ENCODE measurements at places on chromosomes 11 and 22.

GRCh38 chr11:73359930-73360742, 16.1 kb upstream of the RELT start:
- H3K4me1 ChIP-seq: peaks cover 2% of the 10 kb centered on the region
- no peak overlapping the region for H3K27ac ChIP-seq
- peaks cover 30% of the 10 kb centered on the region for H3K36me3 ChIP-seq
- H3K27me3 ChIP-seq: peaks cover 4% of the 10 kb centered on the region

- H3K27me3 ChIP-seq: peaks cover 2% of the 10 kb centered on the region
- peak overlapping the region; percentile 32 for H3K27ac ChIP-seq
- no peaks in the 10 kb centered on the region for H3K36me3 ChIP-seq
- H3K4me1 ChIP-seq: no peaks in the 10 kb centered on the region
Observed at GRCh38 chr11:1157341-1157644, 460 bp upstream of the MUC5AC start.

GRCh38 chr11:14672635-14673034, 29.0 kb downstream of the PDE3B start:
- no peaks in the 10 kb centered on the region for H3K27me3 ChIP-seq
- H3K36me3 ChIP-seq: no peaks in the 10 kb centered on the region
- H3K27ac ChIP-seq: no peak overlapping the region
- no peak for DNase-seq
- no peak overlapping the region for H3K4me3 ChIP-seq

- no peak for DNase-seq
- no peak overlapping the region for H3K27ac ChIP-seq
- peaks cover 13% of the 10 kb centered on the region for H3K4me1 ChIP-seq
- H3K27me3 ChIP-seq: no peaks in the 10 kb centered on the region
- peaks cover 8% of the 10 kb centered on the region for H3K36me3 ChIP-seq
Observed at GRCh38 chr22:42203609-42204008, 66.8 kb downstream of the TCF20 start.

- no peak overlapping the region for H3K4me3 ChIP-seq
- no peaks in the 10 kb centered on the region for H3K27me3 ChIP-seq
- no peak overlapping the region for H3K27ac ChIP-seq
- no peak for DNase-seq
- peaks cover 7% of the 10 kb centered on the region for H3K4me1 ChIP-seq
- no peaks in the 10 kb centered on the region for H3K36me3 ChIP-seq
Observed at GRCh38 chr11:109093354-109093753, 328.6 kb upstream of the C11orf87 start.

GRCh38 chr22:35417606-35418005, 17.7 kb downstream of the MCM5 start:
- no peak overlapping the region for H3K27ac ChIP-seq
- no peak overlapping the region for H3K4me3 ChIP-seq
- H3K27me3 ChIP-seq: peaks cover 8% of the 10 kb centered on the region
- H3K4me1 ChIP-seq: no peaks in the 10 kb centered on the region

- peaks cover 28% of the 10 kb centered on the region for H3K27me3 ChIP-seq
- DNase-seq: peak; percentile 34
- H3K4me3 ChIP-seq: peak overlapping the region; percentile 88
Observed at GRCh38 chr11:65116370-65117205, 913 bp downstream of the ZNHIT2 start.

DNA sequence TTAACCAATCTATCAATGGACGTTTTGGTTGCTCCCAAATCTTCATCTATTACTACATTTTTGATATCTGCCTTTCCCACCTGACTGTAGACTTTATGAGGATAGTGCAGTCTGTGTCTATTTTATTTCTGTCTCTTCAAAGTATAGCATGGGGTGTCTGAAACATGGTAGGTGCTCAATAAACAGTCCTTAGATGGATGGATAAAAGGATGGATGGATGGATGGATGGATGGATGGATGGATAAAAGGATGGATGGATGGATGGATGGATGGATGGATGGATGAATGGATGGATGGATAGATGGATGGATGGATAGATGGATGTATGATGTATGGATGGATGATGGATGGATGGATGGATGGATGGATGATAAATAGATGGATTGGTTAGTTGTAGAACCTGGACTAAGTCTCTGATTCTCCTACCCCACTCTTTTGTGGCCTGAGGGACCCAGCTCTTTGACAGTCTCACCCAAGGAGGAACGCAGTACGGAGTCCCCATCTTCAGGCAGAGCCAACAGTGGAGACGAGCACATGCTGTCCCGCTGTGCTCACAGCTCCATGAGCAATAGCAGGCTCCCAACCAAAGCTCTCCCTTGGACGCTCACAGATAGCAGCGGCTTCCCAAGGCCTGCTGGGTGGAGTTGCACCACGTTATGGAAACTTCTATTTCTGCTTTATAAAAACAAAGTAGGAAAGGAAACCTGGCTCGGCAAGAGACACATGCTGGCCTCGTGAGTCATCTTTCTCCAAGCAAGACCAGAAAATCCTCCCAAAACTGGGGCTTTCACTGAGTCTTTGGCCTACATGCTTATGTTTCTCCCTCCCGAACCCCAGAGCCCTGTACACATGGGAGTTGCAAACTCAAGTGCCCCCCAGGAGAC, 448.0 kb downstream of the MIAT start:
- H3K36me3 ChIP-seq: no peaks in the 10 kb centered on the region
- H3K4me3 ChIP-seq: no peak overlapping the region
- H3K27me3 ChIP-seq: peaks cover 2% of the 10 kb centered on the region
- no peak for DNase-seq
- H3K27ac ChIP-seq: no peak overlapping the region
- H3K4me1 ChIP-seq: peaks cover 7% of the 10 kb centered on the region

DNA sequence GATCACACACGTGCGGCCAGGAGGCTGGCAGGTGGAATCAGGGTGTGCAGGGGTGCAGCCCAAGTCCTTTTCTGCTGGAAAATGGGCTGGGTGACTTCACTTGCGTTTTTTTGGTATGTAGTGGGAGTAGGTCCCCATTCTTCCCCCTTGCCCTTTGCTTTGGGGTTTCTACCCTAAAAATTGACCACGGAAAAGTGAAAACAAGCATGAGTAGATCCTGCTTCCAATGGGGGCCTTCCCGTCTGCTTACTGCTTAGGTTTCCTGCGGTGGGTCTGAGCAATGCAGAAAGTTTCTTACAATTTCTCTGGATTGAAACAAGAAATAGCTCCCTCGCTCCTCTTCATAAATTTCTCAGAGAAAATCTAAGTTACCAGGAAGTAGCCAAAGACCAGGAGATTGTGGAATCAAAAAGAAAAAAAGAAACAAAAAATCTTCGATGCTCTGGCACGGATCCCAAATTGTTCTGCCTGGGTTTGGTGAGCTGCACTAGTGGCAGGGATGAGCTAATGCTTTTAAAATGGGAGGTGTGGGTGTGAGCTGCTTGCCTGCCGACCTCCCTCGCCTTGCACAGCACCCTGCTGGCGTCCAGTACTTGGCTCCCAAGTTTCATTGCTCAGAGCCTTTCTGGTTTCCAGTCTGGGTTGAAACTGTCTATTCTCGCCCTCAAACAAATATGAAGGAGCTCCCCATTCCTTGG, 2.4 kb downstream of the TIMP3 start:
- no peaks in the 10 kb centered on the region for H3K36me3 ChIP-seq
- peaks cover 24% of the 10 kb centered on the region for H3K4me1 ChIP-seq
- H3K27ac ChIP-seq: no peak overlapping the region
- peaks cover 11% of the 10 kb centered on the region for H3K27me3 ChIP-seq
- DNase-seq: no peak

- peaks cover 5% of the 10 kb centered on the region for H3K4me1 ChIP-seq
- peaks cover 46% of the 10 kb centered on the region for H3K36me3 ChIP-seq
- no peak overlapping the region for H3K4me3 ChIP-seq
- peaks cover 1% of the 10 kb centered on the region for H3K27me3 ChIP-seq
- no peak overlapping the region for H3K27ac ChIP-seq
Observed at GRCh38 chr11:9138612-9139579, 47.5 kb upstream of the SCUBE2 start.

DNA sequence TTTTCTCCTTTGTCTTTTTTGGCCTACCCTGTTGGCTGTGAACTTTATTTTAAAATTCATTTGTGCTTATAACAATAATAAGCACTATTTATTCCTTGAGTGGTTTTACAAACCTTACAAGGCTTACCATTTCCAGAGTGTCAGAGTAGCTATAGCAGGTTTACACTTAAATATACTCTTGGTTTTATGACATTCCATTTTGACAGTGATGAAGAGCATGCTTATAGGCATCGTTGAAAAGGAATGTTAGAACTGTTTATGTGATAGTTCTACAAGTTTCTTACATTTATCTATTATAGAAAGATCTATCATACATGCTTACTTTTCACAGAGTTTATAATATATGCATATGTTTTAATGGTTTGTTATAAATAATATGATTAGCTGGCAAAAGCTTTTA, 84.1 kb downstream of the PDE3B start:
- no peaks in the 10 kb centered on the region for H3K36me3 ChIP-seq
- H3K4me3 ChIP-seq: no peak overlapping the region
- no peak overlapping the region for H3K27ac ChIP-seq
- H3K27me3 ChIP-seq: peaks cover 2% of the 10 kb centered on the region
- DNase-seq: no peak

DNA sequence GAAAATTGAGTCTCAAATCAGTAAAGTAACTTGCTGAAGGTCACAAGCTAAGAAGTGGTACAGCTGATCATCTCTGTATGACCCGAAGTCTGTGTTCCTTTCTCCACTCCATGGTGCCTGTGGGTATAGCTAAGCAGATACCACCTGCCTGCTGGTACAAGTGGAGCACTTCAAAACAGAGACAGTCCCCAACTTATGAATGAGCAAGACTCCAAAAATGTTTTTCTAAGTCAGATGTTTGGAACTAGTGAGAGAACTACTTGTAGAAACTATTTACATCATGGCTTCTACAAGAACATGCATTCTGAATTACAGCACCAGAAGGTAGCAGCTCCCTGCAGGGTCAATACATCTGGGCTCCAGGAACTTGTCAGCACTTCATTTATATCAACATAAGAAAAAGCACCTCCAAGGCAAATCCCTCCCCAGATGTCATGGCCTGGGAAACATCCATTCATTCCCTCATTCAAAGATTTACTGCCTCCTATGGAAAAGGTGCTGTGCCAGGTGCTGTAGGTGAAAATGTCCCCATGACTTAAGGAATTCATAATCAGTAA, 94.7 kb downstream of the SERGEF start:
- H3K4me1 ChIP-seq: no peaks in the 10 kb centered on the region
- H3K36me3 ChIP-seq: no peaks in the 10 kb centered on the region

DNA sequence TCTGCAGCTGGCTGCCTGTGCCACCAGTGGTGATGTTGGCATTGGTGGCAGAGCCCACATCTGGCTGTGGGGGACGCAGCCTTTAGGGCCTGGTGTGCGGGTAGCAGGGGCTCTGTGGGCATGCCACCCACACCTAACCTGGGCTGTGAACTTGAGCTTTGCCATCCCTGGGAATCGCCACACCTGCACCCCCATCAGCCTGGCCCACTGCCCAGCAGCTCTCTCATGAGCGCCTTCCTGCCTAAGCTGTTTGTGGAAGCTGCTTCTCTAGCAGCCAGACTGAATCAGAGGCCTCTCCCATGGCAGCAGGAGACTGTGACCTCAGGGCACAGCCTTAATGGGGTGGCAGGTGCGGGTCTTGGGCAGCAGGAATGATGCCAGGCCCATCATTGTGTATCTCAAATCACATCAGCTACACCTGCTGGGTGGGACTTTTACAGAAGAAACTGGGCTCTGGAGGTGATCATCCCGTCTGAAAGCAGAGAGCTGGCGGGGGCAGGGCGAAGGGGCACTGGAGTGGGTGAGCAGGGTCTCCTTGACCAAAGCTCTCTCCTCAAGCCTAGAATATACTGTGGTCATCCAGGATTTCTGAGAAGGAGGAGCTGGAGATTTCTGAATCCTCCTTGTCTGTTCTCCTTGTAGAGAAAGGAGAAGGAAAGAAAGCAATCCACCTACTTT, 17.8 kb upstream of the CARS1 start:
- no peak overlapping the region for H3K4me3 ChIP-seq
- H3K36me3 ChIP-seq: no peaks in the 10 kb centered on the region
- peaks cover 1% of the 10 kb centered on the region for H3K27me3 ChIP-seq
- peaks cover 5% of the 10 kb centered on the region for H3K4me1 ChIP-seq
- no peak overlapping the region for H3K27ac ChIP-seq

GRCh38 chr11:83011333-83012167, 60.1 kb downstream of the RAB30 start:
- H3K4me1 ChIP-seq: peaks cover 35% of the 10 kb centered on the region
- H3K27me3 ChIP-seq: peaks cover 5% of the 10 kb centered on the region
- no peak overlapping the region for H3K4me3 ChIP-seq
- no peaks in the 10 kb centered on the region for H3K36me3 ChIP-seq
- DNase-seq: no peak

DNA sequence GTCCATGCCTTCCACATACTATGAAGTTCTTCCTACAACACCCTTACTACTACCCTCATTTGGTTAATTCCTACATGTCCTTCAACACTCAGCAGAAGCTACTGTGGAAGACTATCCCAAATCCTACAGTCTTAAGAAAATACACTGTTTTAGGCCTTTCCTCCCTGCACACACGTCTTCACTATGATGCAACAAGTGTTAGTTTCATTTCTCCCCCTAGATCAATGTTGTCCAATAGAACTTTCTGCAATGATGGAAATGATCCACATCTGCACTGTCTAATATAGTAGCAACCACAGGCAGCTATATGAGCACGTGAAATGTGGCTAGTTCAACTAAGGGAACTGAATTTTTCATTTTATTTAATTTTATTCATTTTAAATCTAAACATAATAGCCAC, 46.7 kb upstream of the CCDC34 start:
- H3K4me3 ChIP-seq: no peak overlapping the region
- H3K4me1 ChIP-seq: no peaks in the 10 kb centered on the region
- no peak overlapping the region for H3K27ac ChIP-seq
- no peak for DNase-seq
- no peaks in the 10 kb centered on the region for H3K36me3 ChIP-seq

GRCh38 chr22:45584621-45585436, 82.1 kb downstream of the FBLN1 start:
- peaks cover 12% of the 10 kb centered on the region for H3K4me1 ChIP-seq
- no peak for DNase-seq
- no peak overlapping the region for H3K27ac ChIP-seq
- no peak overlapping the region for H3K4me3 ChIP-seq

DNA sequence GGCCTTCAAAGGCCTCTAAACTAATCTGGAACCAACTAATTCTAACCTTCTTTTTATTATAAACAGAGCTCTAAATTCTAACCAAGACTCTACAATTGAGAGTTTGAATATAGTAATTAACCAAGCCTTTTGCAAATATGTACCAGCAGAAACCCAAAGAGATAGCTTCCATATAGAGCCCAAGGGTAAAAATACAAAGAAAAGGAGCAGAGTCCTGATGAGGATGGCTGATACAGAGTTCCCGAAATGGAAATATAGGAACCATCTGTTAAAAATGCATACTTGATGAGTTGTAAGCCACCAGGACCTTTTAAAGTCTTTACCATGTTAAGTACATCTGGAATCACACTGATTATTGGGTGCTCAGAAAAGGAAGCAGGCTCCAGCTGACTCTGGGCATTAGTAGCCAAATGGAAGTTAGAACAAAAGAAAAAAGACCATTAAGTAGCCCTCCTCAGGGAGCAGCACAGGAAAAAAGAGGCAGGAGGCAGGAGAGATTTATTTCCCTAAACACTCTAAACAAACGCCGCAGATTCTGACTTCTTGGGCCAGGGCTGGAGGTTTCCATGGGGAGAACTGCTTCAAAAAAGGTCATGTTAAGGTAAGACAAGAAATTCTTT, 463.1 kb upstream of the FAT3 start:
- H3K4me3 ChIP-seq: no peak overlapping the region
- no peaks in the 10 kb centered on the region for H3K27me3 ChIP-seq

Measured in endothelial cell (in vitro differentiated cells).